ENCODE measurements at places on chromosomes 11 and 22.

- DNase-seq: peak; percentile 16
Measured at GRCh38 chr11:123434262-123434661, 4.2 kb downstream of the GRAMD1B start.

GRCh38 chr11:76251576-76251975 is 45.3 kb upstream of the WNT11 start:
- no peak for DNase-seq

- no peak for DNase-seq
Measured at GRCh38 chr11:95337175-95337957, 106.4 kb upstream of the SESN3 start.

GRCh38 chr11:64854534-64855502 is 10.4 kb upstream of the CDC42BPG start:
- no peak for DNase-seq

GRCh38 chr22:44894321-44894720 is 115.5 kb downstream of the PHF21B start:
- no peak for DNase-seq

- DNase-seq: no peak
Measured at GRCh38 chr22:31947296-31947695, 3.0 kb downstream of the YWHAH start.

- DNase-seq: no peak
Measured at GRCh38 chr11:4125141-4125540, 30.5 kb downstream of the RRM1 start.

GRCh38 chr11:19912958-19913892 is 200.6 kb downstream of the NAV2 start:
- DNase-seq: no peak

DNA sequence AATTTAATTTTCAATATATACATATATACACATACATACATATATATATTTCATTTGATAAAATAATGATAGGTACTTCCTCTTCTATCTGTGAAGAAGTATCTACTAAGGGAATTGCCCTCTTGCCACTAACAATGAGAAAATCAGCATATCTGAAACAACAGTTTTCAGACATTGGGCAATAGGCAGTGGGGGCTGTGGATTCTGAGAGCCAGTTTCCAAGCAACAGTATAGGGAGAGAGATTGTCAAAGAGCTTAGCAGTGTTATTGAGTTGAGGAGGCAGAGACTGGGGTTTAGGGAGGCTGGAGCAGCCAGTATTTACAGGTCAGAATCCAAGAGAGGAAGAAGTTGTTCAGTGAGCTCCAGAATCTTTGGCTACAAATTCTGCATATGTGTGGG is 119.3 kb downstream of the ARFGAP2 start:
- DNase-seq: no peak

DNA sequence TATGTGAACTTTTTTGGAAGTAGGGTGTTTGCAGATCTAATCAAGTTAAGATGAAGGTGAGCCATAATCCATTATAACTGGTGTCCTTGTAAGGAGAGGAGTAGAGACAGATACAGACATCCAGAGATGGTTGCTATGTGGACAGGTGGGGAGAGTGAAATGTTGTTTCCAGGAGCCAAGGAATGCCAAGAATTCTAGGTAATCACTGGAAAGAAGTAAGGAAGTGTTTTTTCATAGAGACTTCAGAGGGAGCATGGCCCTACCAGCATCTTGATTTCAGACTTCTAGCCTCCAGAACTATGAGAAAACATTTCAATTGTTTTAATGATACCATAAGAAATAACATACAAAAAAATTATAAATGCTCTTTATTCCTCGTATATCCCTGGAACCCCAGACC is 320.5 kb upstream of the ANO3 start:
- DNase-seq: no peak

All from NCI-H2081 (cell line).